ENCODE measurements at places on chromosomes 13 and 19.

GRCh38 chr13:110881839-110882627 is 32.8 kb downstream of the ANKRD10 start:
- DNase-seq: no peak

GRCh38 chr13:53137779-53138178 is 109.2 kb downstream of the OLFM4 start:
- no peak for DNase-seq

GRCh38 chr19:44908836-44909261 is 3.3 kb downstream of the APOE start:
- no peak for DNase-seq

GRCh38 chr19:14480700-14481079 is 5.5 kb upstream of the PTGER1 start:
- no peak for DNase-seq

DNA sequence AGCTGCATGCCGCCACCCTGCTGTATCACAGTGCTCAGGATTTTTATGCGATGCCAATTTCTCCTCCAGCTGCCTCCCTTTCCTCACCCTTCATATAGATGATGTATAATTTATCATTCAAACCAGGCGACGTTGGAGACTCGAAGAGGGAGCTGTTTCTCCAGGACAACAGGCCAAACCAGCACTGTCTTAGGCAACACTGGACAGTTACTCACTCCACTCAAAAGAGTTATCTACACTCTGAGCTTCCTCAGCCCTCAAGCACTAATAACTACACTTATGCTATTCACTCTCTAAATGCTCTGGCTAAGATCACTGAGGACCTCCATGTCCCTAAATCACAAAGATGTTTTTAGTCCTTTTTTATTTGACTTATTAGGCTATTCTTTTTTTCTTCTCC is 87.3 kb upstream of the RFC3 start:
- no peak for DNase-seq

DNA sequence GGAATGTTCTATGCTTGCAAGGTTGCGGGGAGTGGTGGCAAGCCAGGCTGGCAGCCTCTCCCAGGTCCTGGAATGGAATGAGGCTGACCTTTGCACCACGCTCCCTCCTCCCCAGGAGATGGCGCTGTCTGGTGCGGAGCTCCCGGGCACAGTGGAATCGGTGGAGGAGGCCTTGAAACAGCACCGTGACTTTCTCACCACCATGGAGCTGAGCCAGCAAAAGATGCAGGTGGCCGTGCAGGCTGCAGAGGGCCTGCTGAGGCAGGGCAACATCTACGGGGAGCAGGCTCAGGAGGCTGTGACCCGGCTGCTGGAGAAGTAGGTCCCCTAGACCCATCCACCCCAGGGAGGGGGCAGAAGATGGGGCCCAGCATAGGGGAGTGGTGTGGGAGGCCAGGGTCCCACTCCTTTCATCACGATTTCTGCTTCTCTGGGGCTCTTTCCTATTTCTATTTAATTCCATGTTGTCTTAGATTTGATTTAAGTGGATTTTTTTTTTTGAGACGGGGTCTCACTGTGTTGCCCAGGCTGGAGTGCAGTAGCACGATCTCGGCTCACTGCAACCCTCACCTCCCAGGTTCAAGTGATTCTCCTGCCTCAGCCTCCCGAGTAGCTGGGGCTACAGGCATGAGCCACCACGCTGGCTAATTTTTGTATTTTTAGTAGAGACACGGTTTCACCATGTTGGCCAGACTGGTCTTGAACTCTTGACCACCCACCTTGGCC is 53.2 kb upstream of the SHKBP1 start:
- DNase-seq: peak; percentile 51

GRCh38 chr19:48629599-48630295 is 7.4 kb downstream of the DBP start:
- no peak for DNase-seq

- no peak for DNase-seq
Observed at GRCh38 chr13:107824635-107825034, 390.7 kb downstream of the LIG4 start.

- DNase-seq: no peak
Observed at GRCh38 chr13:44433863-44434765, 60.5 kb downstream of the SERP2 start.

- DNase-seq: no peak
Observed at GRCh38 chr13:96314974-96315373, 225.1 kb downstream of the HS6ST3 start.

GRCh38 chr19:6761053-6761676 is 6.1 kb downstream of the SH2D3A start:
- no peak for DNase-seq

DNA sequence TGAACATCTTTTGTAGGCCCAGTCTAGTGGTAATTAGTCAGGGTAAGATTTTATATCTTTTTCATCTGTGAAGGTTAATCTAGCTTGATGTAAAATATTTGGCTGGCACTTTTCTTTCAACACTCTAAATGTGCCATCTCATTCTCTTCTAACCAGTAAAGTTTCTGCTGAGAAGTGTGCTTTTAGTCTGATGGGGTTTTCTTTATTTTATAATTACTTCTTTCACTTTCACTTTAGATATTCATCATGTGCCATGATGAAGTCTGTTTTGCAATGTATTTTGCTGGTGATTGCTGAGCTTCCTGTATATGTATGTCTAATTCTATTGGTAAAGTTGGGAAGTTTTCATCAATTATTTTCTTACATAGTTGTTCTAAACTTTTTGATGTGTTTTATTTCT is 31.9 kb downstream of the ZNF726 start:
- DNase-seq: no peak
